ENCODE measurements at places on chromosomes 7 and 10.

- no peak for DNase-seq
Observed at GRCh38 chr10:86168256-86168655, 198.3 kb downstream of the GRID1 start.

GRCh38 chr7:115099906-115100305 is 178.0 kb downstream of the MDFIC start:
- DNase-seq = no peak

DNA sequence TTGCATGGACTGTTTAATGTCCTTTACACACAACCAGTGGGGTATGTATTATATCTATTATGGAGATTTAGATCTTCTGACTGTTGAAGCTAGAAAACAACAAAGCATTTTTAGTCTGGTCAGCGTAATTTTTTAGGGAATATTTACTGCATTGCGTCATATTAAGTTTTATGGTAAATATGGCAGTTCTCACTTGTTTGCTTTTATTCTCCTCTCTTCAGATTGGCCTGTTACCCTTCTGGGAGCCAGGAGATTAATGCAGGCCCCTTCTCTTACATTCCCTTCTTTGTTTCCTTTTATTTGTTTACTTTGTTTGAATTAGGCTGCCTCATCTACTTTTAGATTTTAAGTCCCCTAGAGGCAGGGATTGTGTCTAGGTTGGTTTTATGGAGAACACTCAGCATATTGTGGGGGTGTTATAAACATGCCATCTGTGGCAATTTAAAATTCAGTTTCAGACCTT is 13.8 kb downstream of the UBE2D1 start:
- DNase-seq = no peak

DNA sequence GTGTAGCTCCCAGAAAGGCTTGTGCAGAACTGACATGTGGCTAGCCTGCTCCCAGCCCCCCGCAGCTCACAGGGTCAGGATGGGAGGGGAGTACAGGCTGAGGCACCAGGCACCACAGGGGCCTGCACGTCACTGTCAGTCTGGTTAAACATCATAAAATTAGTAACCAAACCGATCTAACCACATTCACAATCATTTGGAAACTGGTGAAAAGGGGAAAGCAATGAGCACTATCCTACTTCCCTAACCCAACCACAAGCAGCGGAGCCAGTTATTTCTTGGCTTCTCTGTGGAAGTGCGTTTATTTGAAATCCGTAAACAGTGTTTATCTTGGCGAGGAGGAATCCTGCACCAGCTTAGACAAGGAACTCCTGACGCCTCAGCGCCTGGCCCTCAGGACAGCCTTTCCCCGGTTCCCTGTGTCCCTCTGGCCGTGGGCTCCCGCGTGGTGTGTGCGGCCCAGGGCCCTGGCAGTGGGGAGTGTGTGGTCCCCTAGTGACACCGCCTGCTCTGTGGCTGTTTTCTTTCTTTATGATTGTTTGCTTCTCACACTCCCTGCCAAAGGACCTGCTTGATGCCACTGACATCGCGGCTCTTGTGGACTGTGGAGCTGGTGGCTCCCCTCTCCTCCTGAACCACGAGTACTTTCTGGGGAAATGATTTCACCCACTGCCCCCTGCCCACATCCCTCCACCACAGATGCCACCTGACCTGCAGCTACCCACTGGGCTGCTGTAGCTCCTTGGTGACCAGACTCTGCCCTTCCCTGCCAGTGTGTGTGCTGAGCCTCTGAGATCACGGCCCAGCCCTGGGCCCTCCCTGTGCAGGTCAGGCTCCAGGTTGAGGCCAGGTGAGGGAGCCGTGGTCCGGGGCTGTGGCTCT is 38.0 kb downstream of the INPP5A start:
- DNase-seq = peak; percentile 75

DNA sequence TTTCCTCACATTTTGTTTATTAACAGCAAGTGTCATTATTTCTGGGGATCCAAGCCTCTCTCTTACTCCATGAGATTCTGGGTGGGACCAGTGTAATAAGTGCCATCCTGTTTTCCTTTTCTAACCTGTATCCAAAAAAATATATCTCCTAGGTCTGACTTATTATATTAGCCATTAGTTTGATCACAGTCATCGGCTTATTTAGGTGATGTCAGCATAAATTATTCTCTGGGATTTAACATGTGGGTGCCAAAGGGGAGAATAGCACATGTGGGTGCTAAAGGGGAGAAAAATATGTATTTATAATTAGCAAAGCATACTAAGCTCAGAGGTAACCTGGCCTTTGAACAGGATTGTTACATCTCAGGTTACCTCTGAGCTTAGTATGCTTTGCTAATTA is 293.8 kb upstream of the SEMA3D start:
- DNase-seq = no peak

- no peak for DNase-seq
Observed at GRCh38 chr7:34530259-34530658, 127.8 kb upstream of the NPSR1 start.

DNA sequence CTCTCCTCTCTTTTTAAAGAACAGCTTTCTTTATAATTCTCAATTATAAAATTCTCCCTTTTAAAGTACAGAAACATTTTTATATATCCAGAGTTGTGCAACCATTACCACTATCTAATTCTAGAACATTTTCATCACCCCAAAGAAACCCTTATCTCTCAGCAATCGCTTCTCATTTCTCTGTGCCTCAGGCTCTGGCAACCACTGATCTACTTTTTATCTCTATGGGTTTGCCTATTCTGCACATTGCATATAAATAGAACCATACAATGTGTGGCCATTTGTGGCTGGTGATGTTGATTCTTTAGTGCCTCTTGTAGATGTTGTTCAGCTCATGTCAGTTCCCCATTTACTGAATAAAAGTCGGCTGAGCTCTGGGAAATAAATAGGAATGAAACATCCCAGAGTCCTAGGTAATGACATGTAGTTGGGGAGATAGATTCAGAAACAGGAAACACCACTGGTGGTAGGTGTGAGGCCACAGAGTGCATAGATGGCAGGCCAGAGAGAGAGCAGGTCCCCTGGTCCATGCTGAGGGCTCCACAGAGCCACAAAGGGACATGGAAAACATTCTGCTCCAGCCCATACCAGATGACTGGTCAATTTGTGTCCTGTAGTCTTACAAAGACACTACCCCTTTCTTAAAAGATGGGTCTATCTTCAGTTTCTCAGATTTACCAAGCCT is 126.5 kb downstream of the PLPP4 start:
- DNase-seq = no peak

- peak; percentile 76 for DNase-seq
Observed at GRCh38 chr7:98137826-98138151, 31.1 kb downstream of the LMTK2 start.

DNA sequence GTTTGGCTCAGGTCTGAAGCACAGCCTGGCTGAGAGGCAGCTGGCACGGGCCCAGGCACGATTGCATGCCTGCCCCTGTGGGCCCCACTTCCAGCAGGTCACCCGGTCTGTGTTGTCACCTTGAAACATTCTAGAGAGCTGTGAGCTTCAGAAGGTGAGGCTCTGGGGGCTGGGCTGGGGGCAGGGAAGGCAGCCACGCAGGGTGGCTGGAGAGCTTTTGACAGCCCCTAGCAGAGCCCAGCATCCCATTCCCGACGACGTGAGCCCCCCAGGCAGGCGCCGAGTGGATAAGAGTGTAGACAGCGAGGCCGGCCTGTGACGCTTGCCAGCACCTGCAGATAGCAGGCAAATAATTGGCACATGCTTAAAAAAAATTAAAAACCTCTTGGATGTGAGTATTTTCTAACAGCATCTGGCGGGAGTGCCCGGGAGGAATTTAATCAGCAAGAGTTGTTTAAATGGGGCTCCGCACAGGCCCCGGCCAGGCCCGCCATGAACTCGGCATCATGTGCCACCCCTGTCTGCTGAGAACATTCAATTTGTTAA is 212.0 kb upstream of the TBX20 start:
- no peak for DNase-seq
